RCC 7860 (cell line): ENCODE measurements at places on chromosomes 2 and 18.

- no peak for DNase-seq
Measured at GRCh38 chr2:165827921-165828276, 33.9 kb upstream of the GALNT3 start.

DNA sequence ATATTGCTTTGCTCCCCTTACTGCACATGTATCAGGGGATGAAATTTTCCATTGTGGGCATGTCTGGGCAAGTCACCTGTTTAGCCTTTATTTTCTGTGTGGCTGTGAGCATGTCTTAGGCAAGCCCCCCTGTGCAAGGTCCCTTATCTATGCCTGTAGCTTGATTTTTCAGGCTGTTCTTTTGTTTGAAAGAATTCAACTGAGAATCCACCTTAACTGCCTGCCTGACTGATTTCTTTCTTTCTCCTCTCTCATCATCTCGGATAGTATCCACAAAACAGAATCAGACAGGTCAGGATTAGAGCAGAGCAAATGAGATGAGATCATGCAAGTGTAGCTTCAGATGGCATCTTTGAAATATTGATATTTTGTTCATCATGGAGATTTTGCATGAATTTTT, 1147.5 kb upstream of the ACVR2A start:
- no peak for DNase-seq

GRCh38 chr18:45100321-45101105, 419.8 kb downstream of the SETBP1 start:
- DNase-seq = no peak

GRCh38 chr2:222301053-222301795, 2.4 kb upstream of the PAX3 start:
- DNase-seq = no peak

DNA sequence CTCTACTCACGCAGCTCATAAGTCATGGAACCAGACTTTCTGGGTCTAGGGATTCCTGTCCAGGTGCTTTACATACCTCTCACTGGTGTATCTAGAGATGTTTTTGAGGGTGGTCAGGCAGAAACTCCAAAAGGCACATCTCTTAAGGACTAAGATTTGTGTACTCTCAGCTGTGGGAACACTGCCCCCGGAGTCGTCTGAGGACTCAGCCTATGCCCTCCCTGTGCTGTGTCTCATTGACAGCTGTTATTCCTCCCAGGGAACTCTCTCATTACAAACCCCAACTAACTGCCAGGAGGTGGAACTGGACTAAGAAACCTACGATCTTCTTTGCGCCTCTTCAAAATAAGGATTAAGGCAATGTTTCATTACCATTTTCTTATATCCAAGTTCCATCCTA, 293.9 kb upstream of the DLGAP1 start:
- no peak for DNase-seq

GRCh38 chr2:130963849-130964793, 127.4 kb downstream of the ARHGEF4 start:
- DNase-seq = no peak

DNA sequence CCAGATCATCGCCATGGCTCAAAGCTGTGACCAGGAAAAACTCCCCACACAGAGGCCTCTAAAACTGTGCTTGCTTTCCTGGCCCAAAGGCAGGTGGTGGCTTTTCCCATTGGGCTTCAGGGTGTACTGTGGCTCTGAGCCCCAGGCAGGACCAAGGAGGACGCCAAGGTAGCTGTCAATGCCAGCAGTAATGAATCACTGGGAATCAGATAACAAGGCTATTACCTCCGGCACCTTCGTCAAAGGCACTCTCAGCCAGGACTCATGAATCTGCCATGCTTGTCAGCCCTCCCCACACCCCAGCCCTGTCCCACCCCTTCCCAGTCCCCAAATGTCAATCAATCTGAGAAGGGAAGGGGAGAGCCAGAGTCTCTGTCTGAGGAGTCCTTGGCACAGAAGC, 27.9 kb upstream of the EN1 start:
- no peak for DNase-seq

DNA sequence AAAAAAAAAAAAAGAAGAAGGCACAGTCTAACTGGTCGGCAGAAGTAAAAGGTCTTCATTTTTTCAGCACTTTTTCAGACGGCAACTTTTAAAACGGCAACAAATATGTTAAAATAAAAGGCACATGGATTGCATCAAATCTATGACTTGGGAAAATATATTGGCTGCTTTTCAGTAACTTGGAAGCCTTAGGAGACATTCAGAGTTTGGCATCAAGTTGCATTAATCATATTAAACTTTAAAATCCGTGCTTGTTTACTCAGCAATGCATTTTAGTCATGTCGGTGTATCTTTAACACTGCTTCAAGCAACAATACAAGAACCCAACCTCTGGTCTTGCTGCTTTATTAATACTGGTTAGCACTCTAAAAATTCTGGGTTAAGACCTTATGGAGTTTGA, 111.1 kb downstream of the MEP1B start:
- no peak for DNase-seq

- DNase-seq = peak; percentile 29
Measured at GRCh38 chr2:160324161-160324800, 124.2 kb upstream of the ITGB6 start.

DNA sequence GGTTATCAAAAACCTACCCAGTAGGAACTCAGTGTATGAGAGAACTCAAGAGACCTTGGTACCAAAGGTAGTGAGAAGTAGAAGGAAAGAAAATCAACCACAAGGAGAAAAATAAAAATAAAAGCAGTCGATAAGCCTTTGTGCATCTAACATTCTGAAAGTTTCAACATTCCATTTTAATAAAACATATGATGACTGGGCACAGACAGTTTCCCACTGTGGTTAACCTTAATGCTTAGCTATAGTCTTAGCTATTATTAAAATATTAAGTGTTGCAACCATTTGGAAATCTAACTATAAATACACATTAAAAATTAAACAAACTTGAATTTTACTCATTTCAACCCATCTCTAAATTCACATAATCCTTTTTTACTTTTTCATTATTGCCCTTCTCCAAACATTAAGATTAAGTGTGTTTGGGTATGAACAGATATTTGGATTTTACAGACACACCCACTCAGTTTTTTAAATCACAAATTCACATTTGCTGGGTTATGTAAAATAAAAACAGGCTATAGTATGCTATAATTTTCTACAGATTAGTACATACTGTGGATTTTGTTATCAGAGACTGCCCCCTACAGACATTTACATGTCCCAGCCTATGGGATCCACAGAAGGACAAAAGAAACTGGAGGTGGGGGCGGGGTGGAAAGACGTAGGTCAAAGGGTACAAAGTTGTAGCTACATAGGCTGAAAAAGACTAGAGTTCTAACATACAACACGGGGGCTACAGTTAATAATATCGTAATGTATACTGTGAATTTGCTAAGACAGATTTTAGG, 32.8 kb downstream of the SRBD1 start:
- no peak for DNase-seq

GRCh38 chr2:109467701-109468100, 146.1 kb downstream of the SEPTIN10 start:
- DNase-seq = no peak

DNA sequence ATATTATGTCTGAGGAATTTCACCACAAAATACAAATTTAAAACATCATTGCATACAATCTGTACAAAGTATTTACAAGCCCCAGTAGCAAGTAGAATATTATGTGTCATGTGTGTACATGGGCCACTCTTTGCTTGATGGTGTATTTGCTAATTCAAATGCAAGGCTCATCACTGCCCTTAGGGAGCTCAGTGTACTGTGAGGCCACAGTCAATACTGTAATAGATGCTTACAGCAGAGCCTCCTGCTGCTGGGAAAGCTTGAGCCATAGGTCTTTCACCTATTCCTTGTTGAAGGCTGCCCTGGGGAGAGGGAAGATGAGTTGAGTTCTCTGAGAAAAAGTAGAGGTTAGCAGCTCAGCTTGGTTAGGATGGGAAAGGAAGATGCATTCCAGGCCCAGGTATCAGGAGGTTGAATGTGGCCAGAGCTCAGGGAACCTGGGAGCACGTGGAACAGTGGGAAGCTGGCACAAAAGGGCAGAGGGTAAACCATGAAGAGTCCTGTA, 189.6 kb downstream of the LRP1B start:
- DNase-seq = no peak

DNA sequence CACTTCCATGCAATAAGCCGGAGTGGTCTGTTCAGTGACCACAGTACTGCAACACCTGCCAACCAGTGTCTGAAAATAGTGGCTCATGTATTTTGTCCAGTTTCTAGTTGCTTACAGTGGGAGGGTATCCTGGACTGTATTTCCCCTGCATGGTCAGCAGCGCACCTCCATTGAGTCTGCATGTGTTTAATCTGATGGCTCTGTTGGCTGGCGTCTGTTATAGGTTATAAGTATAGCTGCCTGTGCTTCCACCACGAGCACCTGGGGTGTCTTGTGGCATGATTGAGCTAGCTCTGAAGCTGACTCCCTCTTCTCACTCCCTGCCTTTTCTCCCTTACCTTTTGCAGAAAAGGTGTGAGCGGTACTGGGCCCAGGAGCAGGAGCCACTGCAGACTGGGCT, 12.9 kb downstream of the PTPN18 start:
- DNase-seq = no peak

DNA sequence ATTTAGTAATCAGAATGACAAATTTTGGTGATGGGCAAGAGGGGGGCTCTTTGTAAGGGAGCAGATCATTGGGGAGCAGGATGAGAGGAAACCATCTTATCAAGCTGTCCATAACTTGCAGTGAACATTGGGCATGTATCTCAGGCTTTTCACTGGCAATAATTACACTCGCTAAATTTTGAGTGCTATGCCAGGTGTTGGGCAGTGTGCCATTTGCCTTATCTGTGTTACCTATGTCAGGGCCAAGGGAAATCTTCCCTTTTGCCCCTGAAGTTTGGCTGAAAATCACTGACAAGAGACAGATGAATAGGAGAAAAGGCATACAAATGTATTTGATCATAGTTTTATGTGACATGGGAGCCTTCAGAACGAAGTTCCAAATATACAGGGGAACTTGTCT, 39.0 kb downstream of the NOSTRIN start:
- no peak for DNase-seq

GRCh38 chr2:58834404-58834803, 593.3 kb upstream of the FANCL start:
- DNase-seq = no peak

DNA sequence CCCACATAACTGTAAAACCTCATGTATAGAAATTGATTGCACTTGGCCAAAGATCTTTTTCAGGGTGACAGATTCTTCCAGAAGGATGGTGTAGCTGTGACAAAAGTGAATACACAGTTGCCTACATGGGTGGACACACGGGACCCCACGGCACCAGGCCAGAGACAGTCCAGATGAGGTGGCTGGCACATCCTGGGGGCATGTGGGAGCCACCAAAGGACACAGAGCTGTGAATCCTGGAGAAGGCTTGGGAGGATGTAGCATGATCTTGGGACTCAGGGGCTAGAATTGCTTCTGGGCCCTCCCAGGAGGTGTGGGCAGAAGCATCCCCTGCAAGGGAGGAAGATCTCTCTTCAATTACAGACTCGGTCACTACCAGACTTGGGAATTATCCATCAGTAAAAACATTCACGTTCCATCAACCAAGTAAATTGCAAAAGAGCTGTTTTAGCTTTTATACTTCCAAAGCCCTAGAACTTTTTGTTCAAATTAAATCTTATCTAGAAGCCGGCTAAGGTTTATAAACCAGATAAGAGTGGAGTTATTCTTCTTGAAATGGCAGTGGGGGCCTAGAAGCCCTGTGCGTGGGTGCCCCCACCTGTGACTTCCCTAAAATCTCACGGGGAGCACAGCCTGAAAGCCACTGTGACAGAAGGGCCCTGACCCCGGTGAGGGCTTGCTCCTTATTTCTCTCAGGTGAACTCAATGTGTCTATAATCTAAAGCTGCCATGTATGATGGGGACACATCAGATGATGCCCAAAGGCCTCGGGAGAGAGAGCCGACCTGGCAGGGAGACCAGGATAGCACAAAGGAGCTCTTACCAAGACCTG, 81.7 kb downstream of the SEPTIN10 start:
- no peak for DNase-seq

- DNase-seq = peak; percentile 26
Measured at GRCh38 chr2:145277922-145278321, 758.0 kb upstream of the ZEB2 start.

- no peak for DNase-seq
Measured at GRCh38 chr2:152792974-152793373, 74.6 kb downstream of the ARL6IP6 start.

DNA sequence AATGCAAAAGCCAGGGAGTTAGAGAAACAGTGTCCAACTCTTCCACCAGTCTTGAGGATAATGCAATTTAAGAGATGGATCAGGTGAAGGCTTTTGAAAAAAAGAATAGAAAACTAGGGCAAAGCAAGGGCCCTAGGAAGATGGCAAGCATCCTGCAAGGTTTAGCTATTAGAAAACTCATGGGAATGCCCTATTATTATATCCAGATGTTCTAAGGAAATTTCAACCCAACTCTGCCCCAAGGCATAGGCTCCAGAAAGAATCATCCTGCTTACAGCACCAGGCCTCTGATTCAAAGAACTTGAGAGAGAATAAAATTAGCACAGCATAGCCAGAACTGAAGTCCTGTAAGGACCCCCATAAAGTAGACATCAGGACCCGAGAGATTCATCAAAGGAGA, 68.1 kb downstream of the EN1 start:
- no peak for DNase-seq

GRCh38 chr2:10122500-10123280, at the start of gene RRM2:
Gene RRM2 (plus strand): TSS chr2:10122739. CDS start chr2:10122799, 60 bp downstream.
- peak; percentile 89 for DNase-seq

DNA sequence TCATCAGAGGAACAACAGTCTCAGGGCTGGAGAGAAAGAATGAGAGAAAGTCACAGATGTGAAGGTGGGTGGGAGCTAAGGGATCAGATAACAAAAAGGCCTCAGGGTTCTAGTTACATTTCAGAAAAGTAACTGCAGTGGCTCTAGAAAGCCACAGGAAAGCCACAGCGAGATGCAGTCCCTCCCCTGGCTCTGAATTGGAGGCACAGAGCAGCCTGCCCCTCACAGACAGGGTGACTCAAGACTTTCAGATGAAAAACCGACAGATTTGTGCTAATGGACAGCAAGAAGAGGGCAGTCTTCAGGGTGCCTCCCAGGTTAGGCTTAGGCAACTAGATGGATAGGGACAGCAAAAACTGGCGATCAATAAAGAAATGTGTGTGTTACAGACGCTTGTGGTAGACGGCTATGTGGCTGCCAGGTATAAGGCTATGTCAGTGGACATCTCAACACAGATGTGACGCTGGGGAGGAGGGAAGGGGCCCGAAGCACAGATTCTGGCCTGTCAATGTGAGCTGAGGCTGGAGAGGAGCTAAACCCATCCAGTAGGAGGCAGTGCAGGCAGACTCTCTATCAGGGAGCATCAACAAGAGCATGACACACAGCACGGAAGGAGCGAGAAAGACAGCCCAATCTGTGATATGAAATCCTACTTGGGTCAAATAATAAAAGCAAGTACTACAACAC, 26.2 kb downstream of the UNC50 start:
- no peak for DNase-seq
